Left renal pelvis (tissue), 4 donors: ENCODE measurements at places on chromosomes 5 and 9. TPM values are rescaled to one million over a fixed set of nuclear protein-coding genes. Genes with fewer than 3 reads are reported as not detected.

DNA sequence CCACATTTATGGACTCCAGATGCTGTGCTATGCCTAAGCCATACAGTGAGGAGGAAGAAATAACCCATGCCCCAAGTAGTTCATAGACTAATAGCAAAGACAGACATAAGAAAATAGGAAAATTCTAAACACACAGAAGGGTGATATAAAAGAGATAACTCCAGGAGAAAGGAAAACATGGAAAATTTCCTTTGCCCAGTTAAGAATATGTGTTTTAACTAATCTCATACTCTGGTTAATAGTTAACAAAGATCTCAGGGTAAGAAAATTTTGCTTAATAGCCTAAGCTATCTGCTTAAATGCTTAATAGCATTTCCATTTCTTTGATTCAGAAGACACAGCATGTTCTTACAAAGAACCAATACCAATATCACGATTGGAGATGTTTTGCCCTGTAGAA is 358.0 kb downstream of the MSX2 start:
- DNase-seq: no peak

- DNase-seq: no peak
Observed at GRCh38 chr5:22473886-22474285, 379.3 kb downstream of the CDH12 start.

DNA sequence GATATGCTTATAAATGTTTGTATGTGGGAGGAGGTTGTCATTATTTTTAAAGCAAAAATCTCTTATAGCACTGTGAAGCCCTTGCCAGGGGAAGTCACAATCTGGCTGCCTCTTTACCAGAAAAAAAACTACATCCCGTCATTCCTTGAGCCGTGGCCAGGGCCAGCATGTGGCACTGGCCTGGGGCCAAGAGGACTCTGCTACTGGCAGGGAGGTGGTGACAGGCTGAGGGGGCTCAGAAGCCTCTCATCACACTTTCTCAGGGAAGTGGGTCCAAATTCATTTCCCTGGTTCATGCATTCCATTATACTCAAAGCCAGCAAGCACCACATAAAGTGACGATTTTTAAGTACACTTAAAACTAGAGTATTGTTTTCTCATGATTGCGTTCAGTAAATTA is 457.3 kb downstream of the ZNF608 start:
- no peak for DNase-seq

Gene HK3
- 0.69 TPM for polyA plus RNA-seq

Gene GARIN3
- polyA plus RNA-seq: not detected

Gene EMB
- polyA plus RNA-seq: 5.0 TPM
